ENCODE measurements at places on chromosomes 1 and 21.
A peak's percentile ranks its signal among the peaks of the same experiment; 100 is the strongest.

DNA sequence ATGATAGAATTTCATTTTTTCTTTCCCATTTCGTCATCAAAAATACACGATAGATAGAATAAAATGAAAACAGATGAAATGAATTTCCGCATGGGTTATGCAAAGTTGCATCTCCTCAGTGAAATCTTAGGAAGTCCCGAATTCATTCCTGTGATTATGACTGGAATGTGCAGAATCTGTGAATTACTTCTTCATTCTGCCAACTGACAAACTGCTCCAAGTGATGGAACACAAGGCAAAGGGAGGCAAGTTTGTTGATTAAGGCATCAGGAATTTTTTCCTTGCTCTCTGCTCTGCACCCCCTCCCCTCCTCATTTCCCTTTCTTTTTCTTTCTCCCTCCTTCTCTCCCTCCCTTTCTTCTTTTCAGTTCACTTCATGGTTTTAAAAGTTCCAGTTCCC lies 37.0 kb upstream of the ADGRL4 start:
- DNase-seq: no peak

- DNase-seq: no peak
These were observed 215.4 kb downstream of the OLFM3 start for GRCh38 chr1:101781201-101781831.

DNA sequence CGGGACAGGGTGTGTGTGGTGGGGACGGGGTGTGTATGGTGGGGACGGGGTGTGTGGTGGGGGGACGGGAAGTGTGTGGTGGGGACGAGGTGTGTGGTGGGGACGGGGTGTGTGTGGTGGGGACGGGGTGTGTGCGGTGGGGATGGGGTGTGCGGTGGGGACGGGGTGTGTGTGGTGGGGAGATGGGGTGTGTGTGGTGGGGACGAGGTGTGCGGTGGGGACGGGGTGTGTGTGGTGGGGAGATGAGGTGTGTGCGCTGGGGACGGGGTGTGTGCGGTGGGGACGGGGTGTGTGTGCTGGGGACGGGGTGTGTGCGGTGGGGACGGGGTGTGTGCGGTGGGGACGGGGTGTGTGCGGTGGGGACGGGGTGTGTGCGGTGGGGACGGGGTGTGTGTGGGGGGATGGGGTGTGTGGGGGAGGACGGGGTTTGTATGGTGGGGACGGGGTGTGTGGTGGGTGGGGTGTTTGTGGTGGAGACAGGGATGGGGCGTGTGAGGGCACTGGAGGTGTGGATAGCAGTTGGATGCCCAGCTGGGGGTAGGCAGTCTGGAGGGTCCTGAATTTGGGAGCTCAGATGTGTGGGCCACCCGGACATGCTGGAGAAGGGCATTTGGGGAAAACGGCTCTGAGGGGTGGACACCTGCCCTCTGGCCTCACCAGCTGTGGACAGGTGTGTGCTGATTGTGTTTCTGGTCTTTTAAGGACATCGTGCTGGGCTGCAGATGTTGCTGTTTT lies 16.9 kb downstream of the IBA57 start:
- peak; percentile 41 for DNase-seq

GRCh38 chr1:10973956-10974881 lies 38.2 kb upstream of the TARDBP start:
- no peak for DNase-seq

- DNase-seq: no peak
These were observed 18.9 kb upstream of the USP24 start for GRCh38 chr1:55234016-55234415.

- DNase-seq: peak; percentile 76
These were observed 4.1 kb upstream of the TFAP2E start for GRCh38 chr1:35568975-35569395.

DNA sequence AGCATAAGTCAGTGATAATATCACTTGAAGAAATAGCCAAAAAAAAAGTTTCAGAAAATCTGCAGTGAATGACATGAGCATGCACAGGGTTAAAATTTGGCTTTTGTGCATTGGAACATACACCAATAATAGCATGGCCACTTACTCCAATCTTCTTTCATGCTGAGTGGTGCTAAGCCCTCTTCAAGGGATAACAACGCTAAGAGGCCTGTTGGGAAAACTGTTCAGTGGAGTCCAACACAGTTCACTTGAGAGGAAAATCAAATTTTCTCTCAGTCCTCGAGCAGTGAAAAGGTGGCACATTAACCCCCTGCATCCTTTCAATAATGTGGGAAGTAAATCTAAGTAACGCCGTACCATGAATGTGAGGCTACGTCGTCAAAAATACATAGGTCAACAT lies 264.7 kb downstream of the SPATA17 start:
- no peak for DNase-seq
